ENCODE measurements at places on chromosomes 12 and 14.

- no peak for ATAC-seq
Observed at GRCh38 chr12:16939871-16940306, 333.9 kb upstream of the LMO3 start.

DNA sequence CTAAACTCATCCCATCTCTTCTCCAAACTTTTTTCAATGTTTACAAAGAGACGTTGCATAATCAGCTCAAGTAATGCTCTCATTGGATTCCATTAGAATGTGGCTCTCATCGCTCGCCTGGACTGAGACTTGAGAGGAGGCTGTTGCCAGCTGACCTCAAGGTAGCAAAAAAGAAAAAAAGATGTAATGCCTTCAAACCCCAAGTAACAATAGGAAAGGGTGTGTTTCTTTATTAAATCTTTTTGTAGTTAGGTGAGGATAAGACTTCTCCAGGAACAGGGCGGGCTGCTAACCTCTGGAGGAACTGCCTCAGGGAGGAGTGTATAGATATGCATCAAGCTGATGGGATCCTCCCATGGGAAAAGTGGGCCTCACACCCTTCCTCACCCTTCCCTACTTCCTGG, 956 bp upstream of the PTHLH start:
- no peak for ATAC-seq

- no peak for ATAC-seq
Observed at GRCh38 chr12:120474616-120474960, 5.0 kb upstream of the SRSF9 start.

GRCh38 chr14:61333087-61333486, 11.7 kb downstream of the PRKCH start:
- ATAC-seq = no peak

- ATAC-seq = no peak
Observed at GRCh38 chr12:32149489-32149888, 42.8 kb downstream of the BICD1 start.

GRCh38 chr12:23472329-23472971, 477.0 kb downstream of the SOX5 start:
- ATAC-seq = no peak

DNA sequence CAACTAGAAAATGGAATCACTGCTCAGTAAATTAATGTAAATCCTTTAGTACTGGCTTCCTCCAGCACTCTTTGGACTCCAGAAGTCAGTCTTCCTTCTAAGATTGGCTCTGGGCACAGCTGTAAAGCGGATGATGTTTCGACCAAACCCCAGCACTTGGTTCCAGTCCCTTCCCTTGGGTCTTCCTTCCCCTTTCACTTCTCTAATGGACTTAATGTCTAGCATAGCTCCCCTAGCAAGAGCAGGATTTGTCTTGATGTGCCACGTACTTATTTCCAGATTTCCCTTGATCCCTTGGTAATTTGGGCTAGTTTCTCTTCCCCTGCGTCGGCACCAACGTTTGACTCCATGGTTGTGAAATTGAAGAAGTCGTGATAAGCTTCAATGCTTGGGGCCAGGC, 28.3 kb downstream of the C12orf75 start:
- ATAC-seq = no peak

GRCh38 chr12:69401940-69402339, 42.4 kb downstream of the YEATS4 start:
- no peak for ATAC-seq

DNA sequence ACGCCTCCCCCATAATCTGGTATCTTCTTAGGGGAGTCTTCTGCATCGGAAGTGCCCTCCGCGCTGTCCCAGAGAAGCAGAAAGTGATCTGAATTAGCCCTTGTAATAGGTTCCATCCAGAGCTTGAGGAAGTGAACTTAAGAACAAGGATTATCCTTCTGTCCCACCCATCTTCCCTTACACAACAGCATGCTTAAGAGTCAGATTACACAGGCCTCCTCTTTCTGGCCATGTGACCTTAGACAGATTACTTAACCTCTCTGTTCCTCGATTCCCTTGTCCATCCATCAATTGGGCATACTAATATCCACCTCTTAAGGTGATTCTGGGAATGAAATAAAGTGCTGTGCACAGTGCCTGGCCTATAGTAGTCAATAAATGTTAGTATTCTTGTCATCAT, 11.4 kb downstream of the CABP1 start:
- ATAC-seq = no peak

- no peak for ATAC-seq
Observed at GRCh38 chr12:99910342-99910741, 74.4 kb downstream of the ANKS1B start.

DNA sequence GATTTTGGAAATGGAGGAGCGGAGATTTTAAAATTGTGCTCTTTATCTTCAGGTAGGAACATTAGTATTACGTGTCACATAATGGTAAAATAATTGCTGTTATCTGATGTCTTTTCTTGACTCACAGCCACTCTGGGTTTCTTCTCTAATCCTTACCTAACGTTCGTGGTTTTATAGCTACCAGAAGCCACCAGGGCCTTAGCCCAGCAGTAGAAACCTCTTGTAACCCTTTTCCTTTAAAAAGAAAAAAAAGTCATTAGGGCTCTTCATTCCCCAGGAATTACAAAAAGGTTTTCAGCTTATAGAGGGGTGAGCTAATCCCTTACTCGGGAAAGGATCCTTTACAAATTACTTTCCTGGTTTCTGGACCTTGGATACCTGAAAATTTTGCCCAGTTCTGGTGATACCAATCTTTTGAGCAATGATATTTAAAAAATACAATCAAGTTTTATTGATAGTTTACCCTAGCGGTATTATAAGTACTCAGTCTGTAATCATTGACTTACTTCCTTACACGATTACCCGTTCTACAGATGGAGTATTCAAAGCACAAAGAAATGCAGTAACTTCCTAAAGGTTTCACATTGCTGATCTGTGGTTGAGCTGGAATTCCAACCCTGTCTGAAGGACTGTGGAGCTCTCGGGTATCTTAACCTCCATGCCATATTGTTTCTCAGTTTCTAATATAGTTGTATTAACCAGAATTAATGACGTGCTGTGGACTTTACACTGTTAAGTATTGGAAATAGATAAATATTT, 1.6 kb downstream of the GABARAPL1 start:
- no peak for ATAC-seq

- no peak for ATAC-seq
Observed at GRCh38 chr14:101639241-101639833, 78.0 kb downstream of the DIO3 start.

- no peak for ATAC-seq
Observed at GRCh38 chr14:61342486-61342885, 21.1 kb downstream of the PRKCH start.

GRCh38 chr12:89470741-89471509, 53.7 kb downstream of the GALNT4 start:
- peak; percentile 55 for ATAC-seq

- no peak for ATAC-seq
Observed at GRCh38 chr14:59482541-59483331, 1.5 kb downstream of the L3HYPDH start.

DNA sequence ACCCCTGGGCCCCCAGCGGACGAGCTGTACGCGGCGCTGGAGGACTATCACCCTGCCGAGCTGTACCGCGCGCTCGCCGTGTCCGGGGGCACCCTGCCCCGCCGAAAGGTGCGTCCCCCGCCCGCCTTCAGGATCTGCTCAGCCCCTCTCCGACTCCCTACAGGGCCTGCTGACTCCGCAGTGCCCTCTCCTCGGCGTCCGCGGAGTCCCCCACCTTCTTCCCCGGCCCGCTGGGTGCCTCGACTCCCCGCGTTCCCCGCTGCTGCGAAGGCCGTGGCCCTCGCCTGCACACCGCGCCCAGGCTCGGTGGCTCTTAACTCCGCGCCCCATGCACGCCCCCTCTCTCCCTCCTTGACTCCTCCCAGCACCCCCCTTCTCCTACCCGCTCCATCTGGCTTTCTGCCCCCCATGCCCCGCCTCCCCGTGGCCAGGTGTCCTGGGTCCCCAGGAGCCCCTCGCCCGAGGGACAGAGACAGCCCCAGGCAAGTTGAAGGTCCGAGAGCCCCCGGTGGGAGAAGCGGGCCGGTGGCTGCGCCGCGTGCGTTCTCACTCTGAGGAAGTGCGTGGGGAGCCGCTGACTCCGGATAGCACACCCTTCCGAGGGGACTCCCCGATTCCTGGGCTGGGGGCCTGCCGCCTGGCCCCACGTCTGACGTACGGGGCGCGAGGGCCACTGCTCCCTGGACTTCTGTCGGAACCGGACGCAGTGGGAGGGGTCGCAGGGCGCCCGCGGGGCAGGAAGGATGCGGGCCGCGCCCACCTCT, 594 bp downstream of the TAMALIN start:
- peak; percentile 24 for ATAC-seq

DNA sequence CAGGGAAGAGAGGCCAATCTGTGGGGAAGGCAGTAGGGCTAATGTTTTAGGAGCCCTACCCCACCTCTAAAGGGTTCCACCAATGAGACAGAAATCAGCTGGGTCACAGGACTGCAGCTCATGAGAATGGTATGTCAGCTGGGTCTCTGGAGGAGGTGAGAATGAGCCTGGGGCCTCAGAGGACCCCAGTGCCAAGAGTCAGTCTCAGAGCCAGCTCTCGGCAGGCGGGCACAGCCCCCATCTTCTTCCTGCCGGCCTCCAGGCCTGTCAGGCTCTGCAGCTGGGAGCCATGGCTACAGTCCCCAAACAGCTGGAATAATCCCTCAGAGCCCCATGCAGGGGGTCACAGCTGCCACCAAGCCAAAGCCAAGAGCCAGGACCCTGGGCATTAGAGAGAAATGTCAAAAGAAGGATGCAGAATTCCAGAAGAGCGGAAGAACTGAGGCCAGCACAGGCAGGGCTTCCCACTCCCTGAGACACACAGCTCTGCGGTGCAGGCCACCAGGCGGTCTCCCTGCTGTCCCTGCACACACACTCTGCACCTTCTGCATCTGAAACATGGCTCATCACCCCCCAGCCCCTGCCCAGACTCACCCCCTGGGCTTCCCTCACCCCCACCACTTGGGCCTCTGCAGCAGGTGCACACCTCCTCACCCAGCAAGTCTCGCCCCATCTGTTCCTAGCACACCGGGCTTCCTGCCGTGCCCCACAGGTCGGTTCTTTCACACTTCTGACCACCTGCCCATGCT, 26.0 kb downstream of the ITPK1 start:
- no peak for ATAC-seq

GRCh38 chr12:51884676-51885229, 3.1 kb upstream of the ANKRD33 start:
- no peak for ATAC-seq

- ATAC-seq = peak; percentile 80
Observed at GRCh38 chr12:20272801-20273200, 95.5 kb upstream of the PDE3A start.

GRCh38 chr12:125189015-125189414, 123.8 kb downstream of the AACS start:
- ATAC-seq = no peak
